ENCODE measurements at places on chromosomes 2 and 18.

DNA sequence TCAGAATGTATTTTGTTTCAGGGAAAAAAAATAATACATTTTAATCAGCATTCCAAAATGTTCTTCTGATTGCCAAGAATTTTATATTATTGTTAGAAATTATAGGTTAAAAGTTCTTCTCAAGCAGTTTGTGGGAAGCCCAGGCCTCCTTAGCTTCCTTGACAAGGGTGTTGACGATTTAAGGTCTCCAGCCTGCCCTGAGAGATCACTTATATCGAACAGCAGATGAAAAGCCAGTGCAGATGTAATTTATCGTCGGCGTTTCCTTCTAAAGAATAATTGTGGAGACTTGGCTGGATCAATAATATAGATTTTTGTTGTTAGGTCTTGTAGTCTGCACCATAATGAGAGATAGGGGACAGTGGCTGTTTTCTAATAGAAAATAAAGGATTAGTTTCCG, 280.6 kb downstream of the ZNF407 start:
- no peak for DNase-seq

DNA sequence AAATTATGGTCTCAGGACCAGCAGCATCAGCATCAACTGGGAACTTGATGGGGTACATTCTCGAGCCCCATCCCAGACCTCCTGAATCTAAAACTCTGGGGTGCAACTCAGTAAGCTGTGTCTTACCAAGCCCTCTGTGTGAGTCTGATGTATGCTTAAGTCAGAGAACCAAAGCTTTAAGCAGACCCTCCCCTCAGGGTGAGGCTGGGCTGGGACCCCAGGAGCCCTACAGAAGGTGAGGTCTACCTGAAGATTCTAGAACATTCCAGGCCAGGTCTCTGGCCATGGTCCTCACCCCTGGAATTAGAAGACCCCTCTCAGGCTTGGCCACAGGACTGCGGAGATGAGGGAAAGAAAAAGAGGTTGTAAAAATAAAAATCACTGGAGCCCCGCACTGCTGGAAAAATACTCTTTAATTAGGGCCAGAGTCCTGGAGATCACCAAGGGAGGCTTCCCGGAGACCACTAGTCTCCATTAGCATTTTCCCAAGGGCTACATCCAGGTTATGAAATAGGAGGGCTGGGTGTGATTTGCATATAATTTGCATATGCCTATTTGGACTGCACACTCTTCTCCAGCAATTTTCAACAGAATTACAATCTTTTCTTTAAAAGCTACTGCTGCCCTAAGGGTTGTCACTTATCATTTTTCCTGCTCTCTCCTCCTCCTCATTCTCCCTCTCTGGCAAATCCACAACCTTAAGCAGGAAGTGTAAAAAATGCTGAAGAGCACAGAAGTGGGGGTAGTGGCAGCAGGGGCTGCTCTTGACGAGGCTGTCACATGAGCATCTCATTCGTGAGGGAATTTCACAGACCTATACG, 100.2 kb downstream of the ZBTB7C start:
- DNase-seq, result no peak

DNA sequence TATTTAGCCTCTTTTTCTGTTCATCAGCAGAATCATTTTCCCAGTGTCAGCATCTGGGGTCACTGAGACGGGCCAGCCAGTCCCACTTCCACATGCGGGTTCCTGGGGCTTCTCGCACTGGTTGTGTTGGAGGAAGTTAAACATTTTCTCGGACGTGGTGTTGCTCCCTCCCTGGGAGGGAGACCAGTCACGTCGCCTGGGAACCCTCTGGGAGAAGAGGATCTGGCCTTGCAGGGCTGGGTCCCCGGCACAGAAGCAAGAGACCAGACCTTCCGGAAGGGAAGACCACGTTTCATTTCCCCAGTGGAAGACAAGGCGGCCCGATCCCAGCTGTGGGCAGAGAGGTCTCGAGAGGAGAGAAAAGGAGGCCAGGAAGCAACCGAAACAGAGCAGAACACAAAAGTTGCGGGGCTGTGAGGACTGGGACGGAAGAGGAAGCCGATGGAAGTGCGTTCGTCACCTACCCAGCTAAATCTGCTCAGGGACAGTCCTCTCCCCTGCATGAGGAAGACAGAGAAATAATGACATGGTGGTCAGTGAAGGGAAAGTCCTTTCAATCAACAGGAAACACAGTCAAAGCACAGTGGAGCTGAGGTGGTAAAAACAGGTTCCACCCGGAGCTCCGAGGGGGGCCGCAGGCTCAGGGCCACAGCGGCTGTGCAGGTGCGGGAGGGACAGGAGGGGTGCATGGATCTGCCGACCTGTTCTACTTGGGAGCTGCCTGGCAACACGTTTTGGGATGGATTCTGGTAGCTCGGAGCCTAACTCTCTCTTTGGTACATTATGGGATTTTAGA, 144.4 kb downstream of the MBP start:
- DNase-seq, result no peak

DNA sequence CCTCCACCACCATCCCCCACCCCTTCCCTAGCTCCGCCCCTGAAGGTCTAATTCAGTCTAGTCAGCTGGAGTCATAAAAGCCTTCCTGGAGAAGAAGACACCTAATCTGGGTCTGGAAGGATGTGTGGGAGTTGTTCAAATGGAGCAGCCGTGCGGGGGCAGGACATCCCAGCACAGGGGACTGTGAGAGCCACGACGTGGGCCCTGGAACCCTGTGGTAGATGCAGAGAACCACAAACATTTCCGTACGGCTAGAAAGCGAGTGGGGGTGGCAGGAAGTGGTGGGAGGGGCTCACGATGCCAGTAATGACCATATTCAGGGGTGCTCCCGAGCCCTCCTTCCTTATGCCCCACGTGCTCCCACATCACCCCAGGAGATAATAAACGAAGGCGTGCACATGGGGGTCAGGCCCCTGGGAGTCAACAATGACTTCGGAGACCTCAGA, 20.9 kb upstream of the COL6A3 start:
- peak; percentile 82 for DNase-seq

GRCh38 chr2:8134985-8135682, 546.7 kb upstream of the ID2 start:
- no peak for DNase-seq

- DNase-seq, result no peak
These were observed 153.3 kb downstream of the METTL4 start for GRCh38 chr18:2417861-2418610.

- no peak for DNase-seq
These were observed 4.4 kb downstream of the SULT1C4 start for GRCh38 chr2:108382196-108382595.

- no peak for DNase-seq
These were observed 246.2 kb downstream of the XIRP2 start for GRCh38 chr2:167134381-167135072.

- DNase-seq, result no peak
These were observed 80.5 kb downstream of the NFATC1 start for GRCh38 chr18:79476031-79476917.

- no peak for DNase-seq
These were observed 254.2 kb downstream of the EN1 start for GRCh38 chr2:118593257-118593656.

DNA sequence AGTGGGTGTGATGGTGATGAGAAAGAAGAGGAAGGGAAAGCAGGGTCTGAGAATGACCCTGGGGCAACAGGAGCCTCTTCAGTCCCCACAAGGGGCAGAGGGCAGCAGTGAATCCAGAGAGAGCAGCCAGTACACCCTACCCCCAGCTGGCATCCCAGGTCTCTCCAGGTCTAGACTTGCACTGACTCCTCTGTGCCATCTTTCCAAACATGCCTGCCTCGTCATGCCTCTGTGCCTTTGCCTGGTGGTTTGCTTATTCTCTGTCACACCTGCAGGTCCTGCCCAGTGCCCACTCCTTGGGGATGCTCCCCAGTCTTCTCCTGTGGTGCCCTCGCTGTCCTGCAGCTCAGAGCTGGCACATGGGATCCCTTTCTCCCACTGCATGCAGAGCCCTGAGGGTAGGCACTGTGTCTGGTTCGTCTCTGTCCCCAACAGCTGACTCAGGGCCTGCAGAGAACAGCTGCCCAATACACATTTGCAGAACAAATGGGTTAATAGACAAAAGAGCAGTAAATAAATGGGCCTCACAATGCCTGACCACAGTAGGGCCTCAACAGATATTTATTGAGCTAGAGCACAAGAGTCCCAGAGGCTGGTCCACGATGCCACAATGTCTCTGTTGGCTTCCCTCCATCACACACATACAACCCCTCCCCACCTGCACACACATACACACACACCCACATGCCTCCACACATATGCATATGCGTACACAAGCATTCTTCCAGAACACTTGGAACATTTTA, 89.8 kb downstream of the HS1BP3 start:
- DNase-seq, result no peak

GRCh38 chr2:9385841-9386240, 37.5 kb downstream of the ITGB1BP1 start:
- DNase-seq, result no peak

DNA sequence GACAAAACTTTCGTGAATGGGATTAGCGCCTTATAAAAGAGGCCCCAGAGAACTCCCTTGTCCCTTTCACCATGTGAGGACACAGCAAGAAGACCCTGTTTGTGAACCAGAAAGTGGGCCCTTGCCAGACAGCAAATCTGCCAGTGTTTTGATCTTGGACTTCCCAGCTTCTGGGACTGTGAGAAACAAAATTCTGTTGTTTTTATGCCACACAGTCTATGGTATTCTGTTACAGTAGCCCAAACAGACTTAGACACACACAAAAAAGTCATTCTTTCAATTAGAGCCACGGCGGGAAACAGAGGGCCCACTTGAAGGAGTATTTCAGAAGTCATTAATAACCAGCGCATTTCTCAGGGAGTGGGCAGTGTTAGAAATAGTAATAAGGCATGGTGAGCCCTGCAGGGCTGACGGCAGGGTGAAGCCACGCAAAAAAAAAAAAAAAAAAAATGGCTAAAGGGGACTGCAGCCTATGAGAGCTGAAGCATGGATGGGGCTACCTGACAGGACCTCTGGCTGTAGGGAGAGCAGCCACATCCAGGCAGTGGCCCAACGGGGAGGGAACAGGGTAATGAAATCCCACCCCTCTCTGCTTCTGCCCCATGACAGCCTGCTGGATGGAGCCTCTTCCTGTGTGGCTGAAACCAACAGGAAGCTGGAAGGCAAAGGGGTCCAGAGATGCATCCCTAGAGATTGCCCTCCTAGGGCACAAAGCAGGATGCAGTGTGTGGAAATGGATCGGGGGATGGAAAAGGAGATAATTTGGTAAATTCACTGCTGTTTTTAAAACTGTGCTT, 189.3 kb downstream of the KCNS3 start:
- DNase-seq, result no peak

DNA sequence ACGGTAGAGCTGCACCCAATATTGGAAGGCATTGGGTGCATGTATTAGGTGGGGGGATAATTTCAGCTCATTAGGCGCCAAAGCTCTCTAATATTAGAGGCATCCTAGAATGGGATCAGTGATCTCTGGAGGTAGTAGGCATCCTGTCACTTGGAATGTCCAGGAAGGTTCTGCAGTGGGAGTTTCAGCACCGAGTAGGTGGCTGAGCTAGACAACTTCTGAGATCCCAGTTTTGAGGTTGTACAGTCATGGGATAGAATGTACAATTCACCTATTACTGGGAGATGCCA, 210.9 kb downstream of the MYCN start:
- DNase-seq, result no peak

- DNase-seq, result no peak
These were observed 70.1 kb downstream of the SUCLG1 start for GRCh38 chr2:84388921-84389490.

- no peak for DNase-seq
These were observed 67.9 kb downstream of the MYL12B start for GRCh38 chr18:3329872-3330271.

GRCh38 chr18:13608791-13609532, 117.4 kb downstream of the FAM210A start:
- DNase-seq, result peak; percentile 65

DNA sequence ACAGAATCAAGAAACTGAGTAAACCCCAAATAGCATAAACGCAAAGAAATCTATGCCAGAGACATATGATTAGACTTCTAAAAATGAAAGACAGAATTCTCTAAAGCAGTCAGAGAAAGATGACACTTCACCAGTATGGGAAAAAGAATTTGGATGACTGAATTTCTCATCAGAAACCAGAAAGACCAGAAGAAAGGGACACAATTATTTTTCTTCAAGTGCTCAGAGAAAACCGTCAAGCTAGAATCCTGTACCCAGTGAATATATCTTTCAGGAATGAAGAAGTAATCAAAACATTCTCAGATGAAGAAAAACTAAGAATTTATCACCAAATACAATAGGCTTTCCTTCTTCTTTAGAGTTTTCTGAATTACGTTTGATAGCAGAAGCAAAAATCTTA, 14.2 kb upstream of the ESPNL start:
- DNase-seq, result no peak

DNA sequence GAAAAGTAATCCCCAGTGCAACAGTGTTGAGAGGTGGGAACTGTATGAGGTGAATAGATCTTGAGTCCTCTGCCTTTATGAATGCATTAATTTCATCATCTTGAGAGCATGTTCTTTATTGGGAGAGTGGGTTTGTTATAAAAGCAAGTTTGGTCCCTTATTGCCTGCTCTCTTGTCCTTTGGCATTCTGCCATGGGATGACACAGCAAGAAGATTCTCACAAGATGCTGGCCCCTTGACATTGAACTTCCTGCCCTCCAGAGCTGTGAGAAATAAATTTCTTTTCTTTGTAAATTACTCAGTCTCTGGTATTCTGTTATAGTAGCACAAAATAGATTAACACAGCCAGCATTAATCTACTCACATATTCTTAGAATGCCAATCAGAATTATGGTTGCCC, 108.6 kb downstream of the EHBP1 start:
- DNase-seq, result no peak

- no peak for DNase-seq
These were observed 34.7 kb upstream of the CDK5R2 start for GRCh38 chr2:218924757-218925156.

DNA sequence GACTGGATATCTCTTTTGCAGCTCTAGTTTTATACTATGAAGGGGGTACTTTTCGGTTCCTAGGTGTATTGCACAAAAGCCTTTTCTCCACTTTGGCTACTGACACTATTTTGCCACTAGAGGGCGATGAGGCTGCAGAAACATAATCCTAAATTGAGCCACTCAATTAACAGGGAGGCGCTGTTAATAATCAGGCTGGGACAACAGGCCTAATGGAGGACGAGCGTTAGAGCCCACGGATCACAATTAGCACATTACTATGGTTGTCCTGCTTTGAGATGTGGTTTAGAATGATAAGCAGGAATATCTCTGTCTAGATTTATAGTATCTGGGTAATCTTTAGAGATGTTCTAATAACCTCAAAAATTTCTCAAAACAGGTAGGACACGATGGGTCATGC, 62.2 kb upstream of the PMAIP1 start:
- peak; percentile 51 for DNase-seq

- DNase-seq, result no peak
These were observed 558 bp upstream of the NEMP2 start for GRCh38 chr2:190535121-190535439.

DNA sequence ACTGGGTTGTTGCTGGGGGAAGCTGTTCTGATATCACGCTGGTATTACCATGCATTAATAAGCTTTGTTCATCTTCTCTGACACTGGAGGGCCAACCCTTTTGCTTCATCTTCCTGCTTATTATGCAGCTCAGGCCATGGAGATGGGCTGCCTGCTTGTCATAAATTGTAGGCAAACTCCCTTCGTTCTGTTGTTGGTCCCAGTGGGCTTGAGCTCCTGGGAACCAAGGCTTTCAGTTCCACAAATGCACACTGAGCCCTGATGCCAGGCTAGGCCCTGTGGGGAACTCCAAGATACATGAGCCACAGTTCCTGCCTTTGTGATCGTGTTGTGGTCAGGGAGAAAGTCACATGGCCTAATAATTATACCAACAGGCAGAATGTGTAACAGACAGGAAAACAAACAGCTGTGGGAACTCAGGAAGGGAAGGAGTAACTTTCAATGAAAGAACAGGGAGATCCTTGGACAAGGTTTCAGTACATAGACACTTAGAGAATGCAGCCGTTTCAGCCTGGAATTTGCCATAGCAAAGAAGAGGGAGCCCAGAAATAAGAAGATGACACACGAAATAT, 49.0 kb upstream of the BCL2L11 start:
- DNase-seq, result no peak
